ENCODE measurements at places on chromosomes 12 and 14.

- no peak for DNase-seq
Observed at GRCh38 chr12:66196806-66197205, 7.8 kb downstream of the IRAK3 start.

DNA sequence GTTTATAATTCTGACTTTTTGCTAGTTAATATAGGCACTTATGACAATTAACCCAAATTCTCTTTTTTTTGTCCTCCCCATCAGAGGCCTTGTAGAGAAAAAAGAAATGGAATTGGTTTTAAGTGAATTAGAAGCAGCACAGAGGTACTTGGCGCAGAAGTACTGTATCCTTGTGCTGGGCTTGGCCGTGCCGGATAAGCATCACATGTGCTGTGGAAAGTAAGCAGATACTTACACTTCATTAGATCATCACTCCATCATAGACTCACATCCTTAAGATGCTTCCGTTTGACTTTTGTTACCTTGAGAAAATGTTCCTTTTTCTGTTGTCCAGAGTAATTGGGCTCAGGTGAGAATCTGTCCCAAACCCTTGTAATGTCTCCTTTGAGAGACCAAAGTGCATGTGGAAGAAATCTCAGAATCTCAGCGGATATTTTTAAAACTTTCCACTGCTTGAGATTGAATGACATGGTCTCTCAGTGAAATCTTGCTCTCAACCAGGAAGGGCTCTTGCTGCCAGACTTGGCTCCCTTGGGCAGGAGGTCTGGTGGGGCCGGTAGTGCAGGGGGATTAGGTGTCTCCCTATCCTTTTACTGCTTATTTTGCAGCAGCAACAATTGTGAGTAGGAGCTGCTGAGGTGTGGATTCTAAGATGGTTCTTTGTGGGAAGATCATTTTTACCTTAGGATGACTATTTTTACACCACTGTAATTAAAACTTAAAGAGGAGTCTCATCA, 24.8 kb downstream of the PPP1R36 start:
- no peak for DNase-seq

GRCh38 chr14:80956922-80957321, 1.5 kb downstream of the TSHR start:
- DNase-seq, result no peak

- DNase-seq, result no peak
Observed at GRCh38 chr14:103107941-103108748, 13.6 kb downstream of the EXOC3L4 start.

- DNase-seq, result peak; percentile 73
Observed at GRCh38 chr14:103546652-103547454, 15.6 kb downstream of the BAG5 start.

- peak; percentile 15 for DNase-seq
Observed at GRCh38 chr14:60723907-60724618, at the start of gene SIX4. Gene SIX4, minus strand, starts transcription at chr14:60724351. Its CDS starts 277 bp downstream, at chr14:60724074.

DNA sequence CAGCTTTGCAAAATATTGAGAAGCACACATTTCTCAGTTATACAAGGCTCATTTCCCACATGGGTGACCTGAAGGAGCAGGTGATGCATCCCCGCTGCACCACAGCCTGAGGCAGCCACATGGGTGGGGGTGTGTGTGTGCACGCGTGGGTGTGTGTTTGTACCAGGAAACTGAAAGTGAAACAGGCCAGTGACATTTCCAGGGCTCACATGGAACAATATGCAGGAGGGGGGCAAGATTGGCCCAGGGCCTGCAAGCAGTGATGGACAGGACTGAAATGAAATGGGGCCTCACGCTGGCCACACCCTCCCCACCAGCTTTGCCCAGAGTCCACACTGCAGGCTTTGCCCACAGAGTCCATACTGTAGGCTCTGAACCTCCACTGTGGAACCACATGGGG, 154.2 kb upstream of the PARP11 start:
- peak; percentile 27 for DNase-seq

- no peak for DNase-seq
Observed at GRCh38 chr12:52126605-52127578, 47.4 kb downstream of the SMIM41 start.

DNA sequence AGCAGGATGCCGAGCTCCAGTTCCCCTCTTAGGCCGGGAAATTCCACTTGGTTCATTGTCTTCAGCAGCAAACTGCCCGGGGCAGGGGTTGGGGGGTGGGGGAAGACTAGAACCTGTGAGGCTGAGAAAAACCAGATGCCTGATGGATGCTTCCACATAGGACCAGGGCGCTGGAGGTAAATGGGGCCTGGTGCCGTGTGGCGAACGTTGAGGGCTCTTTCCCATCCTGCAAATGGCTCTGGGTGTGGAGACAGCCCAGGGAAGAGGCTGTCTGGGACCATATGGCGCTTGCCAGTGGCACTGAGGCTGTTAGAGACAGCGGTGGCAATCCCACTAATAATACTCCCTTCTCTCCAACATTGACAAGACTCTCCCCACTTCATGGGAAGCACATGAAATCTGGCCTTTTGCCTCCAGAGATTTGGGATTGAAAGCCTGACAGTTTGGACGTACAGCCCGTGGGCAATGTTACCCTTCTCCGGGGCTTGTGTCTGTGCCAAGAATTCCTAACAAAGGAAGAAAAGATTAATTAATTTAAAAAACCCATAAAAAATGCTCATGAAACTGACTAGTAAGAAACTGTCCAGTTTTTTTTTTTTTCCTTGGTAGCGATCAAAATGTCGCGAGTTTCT, 44.5 kb downstream of the MAP1LC3B2 start:
- DNase-seq, result no peak

- DNase-seq, result no peak
Observed at GRCh38 chr14:30999038-30999773, 26.2 kb upstream of the AP4S1 start.

DNA sequence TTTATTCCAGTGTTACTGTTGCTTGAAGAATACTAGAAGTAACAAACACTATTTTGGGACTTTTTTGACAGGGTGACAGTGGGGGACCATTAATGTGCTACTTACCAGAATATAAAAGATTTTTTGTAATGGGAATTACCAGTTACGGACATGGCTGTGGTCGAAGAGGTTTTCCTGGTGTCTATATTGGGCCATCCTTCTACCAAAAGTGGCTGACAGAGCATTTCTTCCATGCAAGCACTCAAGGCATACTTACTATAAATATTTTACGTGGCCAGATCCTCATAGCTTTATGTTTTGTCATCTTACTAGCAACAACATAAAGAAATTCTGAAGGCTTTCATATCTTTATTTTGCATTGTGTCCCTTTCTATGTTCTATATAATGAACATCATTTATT, 44.5 kb downstream of the TMPRSS12 start:
- no peak for DNase-seq

DNA sequence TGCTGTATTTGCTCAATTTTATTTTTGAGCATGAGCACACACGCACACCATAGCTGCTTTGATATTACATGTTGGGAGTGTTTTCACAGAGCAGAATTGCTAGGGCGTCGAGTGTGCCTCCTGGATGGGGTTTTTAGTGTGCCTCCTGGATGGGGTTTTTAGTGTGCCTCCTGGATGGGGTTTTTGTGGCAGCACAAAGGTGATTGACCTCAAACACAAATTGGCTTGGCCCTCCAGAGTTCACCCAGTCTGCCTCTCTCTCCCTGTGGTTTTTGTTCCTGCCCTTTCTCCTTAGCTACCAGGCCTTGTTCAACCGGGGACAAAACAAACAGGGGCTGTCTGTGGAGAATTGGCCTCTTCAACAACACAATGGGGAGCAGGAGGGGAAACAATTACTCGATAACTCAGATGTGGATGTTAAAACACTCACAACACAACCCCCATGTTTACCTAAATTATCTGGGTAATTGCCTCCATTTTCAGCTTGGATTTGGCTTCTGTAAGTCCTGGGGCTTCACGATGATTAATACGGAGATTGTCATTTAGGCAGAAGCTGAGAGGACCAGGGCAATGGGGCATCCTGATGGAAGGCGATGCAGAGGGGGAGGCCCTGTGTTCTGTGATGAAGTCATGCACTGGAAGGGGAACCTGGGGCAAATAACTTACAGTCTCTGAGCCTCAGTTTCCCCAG, 26.9 kb downstream of the TBX3 start:
- DNase-seq, result no peak

DNA sequence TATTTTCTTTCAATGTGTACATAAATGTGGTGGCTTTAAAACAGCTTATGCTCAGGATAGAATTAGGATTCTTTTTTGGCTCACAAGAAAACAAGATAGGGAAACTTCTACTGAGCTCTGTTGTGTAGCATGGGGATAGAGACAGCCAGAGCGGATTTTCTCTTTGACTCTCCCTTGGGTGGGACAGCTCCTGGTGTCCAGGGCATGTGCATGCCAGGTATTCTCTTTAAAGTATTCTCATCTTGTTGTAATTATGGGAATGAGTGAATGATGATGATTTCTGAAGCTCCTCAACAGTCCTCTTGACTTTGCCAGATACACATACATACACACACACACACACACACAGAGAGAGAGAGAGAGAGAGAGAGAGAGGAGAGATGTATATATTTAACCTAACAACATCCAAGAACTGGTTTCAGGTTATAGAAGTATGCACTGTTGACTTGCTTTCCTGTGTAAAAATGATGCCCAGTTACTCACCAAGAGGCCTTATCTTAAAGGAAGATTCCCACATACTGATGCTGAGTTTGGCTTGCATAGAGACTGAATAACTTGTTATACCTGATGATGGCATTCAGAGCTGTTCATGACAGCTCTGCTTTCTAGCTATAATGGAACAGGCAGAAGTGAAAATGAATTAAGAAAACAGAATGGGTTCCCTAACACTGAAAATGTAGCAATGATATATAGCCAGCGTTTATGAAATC, 387.5 kb downstream of the EGLN3 start:
- DNase-seq, result no peak

GRCh38 chr12:15634010-15634683, 155.0 kb downstream of the EPS8 start:
- no peak for DNase-seq

DNA sequence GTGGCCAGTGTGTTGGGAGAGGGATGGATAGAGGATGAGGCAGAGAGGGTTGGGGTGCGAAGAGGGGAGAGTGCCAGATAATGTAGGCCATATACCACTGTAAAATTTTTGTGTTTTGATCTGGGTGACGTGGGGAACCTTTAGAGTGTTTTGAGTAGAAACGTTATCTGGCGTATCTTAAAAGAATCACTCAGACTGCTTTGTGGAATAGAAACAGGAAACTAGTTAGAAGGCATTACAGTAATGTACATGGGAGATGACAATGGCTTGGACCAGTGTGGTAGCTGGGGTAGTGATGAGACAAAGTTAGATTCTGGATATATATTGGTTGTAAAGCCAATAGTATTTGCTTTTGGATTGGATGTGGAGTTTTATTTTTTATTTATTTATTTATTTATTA, 20.6 kb downstream of the ATF1 start:
- no peak for DNase-seq

DNA sequence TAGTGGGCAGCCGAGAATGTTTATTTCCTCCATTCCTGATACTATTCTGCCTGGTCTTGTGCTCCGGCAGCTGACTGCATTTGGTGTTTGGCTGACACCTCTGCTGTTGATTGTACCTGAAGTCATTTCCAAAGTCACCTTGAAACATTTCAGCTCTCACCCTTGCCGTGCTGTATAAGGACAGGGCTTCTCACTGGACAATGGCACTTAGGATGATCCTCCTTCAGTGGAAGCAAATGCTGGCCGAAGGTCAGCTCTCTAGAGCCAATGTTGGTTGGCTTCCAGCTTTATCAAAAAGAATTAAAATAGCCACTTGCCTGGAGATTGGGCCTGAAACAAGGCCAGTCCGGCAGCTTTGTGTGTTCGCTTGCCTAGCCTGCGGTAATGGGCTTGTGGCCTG, 44.0 kb downstream of the ACACB start:
- DNase-seq, result no peak

DNA sequence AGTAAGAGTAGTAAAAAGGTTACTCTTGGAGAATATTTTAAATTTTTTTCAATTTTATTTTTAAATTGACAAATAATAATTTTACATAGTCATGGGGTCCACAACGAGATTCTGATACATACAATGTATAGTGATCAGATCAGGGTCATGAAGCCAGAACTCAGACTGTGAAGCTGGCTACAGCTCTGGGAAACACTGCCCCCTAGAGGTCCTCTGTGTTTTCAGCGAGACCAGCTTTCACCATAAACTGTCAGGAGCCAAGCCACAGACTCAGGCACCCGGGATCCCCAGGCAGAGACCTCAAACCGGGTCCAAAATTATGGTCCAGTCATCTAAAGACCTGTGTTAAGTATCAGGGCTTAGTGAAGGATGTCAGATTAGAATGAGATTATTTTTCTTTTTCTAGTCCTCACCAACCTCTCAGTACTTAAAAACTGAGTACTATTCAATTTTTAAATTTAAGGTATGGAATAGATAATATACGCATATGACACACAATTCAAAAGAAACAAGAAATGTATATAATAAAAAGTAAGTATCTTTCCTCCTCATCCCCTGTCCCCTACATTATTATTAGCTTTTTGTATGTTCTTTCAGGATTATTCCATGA, 397.1 kb downstream of the MDGA2 start:
- peak; percentile 8 for DNase-seq

DNA sequence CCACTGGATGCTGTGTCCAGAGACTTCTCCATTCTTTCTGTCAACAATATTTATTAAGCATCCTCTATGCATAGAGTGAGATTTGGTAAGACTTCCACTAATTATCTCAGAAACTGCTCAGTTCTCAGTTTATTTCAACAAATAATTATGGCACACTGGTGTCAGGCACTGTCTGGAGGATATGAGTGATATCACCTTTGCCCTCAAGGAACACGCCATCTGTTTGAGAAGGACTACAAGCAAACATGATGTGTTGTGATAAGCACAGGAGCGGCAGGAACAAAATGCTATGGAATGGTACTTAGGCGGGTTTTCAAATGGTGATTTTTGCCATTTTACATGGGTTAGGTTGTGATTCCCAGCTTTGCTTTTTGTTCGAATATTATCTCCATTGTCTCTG, 229.2 kb downstream of the DPF3 start:
- DNase-seq, result no peak

DNA sequence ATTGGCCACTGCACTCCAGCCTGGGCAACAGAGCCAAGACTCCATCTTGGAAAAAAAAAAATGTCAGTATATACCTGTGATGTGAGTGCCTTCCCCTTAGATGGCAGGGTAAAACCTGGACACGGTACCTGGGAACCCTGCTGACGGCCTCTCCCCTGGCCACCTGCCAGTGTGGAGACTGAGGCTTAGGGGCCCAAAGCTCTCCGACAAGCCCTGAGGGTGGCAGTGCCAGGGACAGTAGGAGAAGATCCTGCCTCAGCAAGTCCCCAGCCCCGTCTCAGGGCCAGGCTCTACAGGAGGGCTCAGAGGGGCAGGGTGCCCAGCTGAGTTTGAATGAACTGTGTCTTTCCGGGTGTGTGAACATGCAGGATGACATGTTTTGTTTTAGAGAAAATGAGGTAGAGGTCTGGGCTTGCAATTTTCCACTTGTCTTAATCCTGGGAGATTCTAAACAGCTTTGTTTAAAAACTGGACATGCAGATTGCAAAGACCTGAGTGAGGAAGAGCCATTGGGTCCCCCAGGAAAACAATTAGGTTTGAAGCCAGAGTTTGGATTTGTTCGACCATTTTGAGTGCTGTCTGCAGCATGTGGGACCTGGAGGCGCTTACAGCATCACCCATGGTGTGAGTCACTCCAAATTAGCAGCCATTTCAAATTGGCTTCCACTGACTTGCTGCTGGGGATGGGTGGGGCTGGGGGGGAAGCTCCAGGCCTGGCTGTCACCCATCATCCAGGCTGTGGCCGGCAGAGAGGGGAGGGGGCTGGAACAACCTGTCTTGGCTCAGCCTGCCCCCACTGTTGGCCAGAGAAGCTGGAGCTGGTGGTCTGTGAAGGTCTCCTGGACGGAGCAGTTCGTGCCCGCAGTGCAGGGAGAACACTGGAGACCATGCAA, 10.8 kb downstream of the TSPAN9 start:
- no peak for DNase-seq

GRCh38 chr12:51429700-51430099, 5.1 kb downstream of the SLC4A8 start:
- DNase-seq, result no peak

Data from activated T-cell treated with anti-CD3 and anti-CD28 coated beads for 48 hours (primary cell).